Lower leg skin (tissue), 4 donors: ENCODE measurements at places on chromosomes 4 and X.
A peak's percentile ranks its signal among the peaks of the same experiment; 100 is the strongest.

DNA sequence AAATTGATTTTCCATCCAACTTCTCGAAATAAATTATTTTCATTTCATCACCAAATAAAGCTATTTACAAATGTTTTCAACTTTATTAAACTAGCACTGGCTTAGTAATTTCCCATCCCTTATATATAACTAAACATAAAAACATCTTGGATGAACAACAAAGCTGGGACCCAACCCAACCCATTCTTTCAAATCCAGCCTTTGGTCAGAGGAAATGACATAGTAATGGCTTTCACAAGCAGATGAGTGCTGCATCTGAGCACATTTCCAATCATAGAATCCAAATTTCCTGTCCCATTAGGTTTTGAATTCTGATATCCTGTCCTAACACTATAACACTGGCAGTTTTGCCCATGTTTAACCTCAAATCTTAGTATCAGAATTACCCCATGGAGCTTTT is 7.9 kb upstream of the EMCN start:
- DNase-seq, result no peak

GRCh38 chr4:17152941-17153540 is 254.6 kb upstream of the LDB2 start:
- no peak for DNase-seq

DNA sequence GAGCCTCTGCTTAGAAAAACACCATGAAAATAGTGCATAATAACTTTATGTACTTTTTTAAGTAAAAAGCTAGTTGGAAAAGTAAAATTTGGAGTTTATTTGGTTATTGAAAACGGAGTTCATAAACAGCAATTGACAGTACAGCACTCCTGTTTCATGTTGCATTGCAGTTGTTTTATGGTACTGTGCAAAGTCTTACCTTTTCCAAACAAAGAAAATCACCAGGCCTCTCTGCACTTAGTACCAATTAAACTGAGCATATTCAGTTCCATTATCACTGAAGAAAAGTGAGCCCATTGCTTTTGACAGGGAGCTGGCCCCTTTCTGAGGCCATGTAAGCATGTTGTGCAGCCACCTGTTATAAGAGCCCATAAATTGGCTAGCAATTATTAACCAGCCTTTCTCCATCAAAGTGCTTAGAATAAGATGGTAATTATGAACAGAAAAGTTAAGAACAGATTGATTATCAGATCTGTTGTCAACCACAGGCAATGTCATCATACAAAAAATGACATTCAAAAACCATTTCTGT is 376.6 kb upstream of the EMCN start:
- DNase-seq, result no peak

DNA sequence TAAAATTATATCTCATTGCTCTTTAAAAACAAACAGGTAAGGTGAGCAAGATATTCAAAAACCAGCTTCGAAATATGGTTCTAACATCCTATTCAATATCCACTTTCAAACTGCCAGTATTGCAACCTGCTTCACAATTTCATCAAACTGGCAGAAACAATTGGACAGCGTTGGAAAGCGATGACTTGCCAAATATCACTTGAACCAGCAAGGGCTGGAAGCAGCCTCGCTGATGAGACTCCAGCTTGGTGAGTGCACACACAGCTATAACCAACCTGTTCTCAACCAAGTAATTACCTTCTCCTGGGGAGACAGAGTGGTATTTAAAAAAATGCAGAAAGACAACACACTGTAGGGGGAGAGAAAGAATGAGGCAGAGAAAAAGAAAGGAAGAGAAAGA is 155.8 kb upstream of the RAI2 start:
- no peak for DNase-seq

- DNase-seq, result no peak
Observed at GRCh38 chr4:112847781-112848180, 201.7 kb upstream of the ANK2 start.

- no peak for DNase-seq
Observed at GRCh38 chr4:80387390-80388283, 52.1 kb downstream of the CFAP299 start.

- DNase-seq, result no peak
Observed at GRCh38 chr4:2962614-2963174, 512 bp downstream of the NOP14 start.

DNA sequence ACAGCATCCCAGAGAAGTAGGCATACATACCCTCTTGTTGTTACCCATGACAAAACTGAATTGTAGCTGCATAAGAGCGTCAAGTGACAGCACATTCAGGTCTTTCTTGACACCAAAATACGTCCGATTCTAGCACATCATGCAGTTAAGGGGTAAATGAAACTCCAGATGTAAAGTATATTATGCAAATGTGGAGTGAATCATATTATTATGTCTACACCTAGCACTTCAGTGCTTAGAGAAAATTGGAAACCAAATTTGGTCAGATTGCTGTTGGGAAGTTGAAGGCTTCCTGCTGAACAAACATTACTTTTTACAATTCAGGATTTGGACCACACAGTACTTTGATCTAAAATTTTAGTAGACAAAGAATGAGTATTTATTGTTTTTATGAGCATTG is 24.2 kb upstream of the LEF1 start:
- DNase-seq, result no peak

GRCh38 chr4:22238742-22239141 is 277.1 kb downstream of the ADGRA3 start:
- no peak for DNase-seq

GRCh38 chr4:139603576-139604410 is 47.8 kb upstream of the SETD7 start:
- DNase-seq, result peak; percentile 60

- DNase-seq, result no peak
Observed at GRCh38 chr4:152460488-152460887, 75.4 kb downstream of the FBXW7 start.

DNA sequence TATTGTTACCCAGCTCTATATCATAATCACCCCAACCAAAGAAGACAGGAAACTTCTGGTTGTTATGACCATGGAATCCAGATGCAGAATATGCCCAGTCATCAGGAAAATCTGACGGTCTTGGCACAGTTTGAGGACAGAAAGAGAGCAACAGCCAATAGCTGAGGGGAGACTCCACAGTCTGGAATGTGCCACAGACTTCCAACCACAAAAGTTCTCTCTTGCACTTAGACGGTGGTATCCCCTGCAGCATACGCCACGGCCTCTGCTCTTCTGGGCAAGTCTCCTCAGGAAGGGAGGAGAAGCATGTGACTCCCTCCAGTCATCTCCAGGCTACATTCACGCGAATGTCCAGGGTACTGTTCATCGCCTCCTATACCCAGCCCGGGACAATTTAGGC is 18.4 kb downstream of the ZNF827 start:
- DNase-seq, result peak; percentile 20

DNA sequence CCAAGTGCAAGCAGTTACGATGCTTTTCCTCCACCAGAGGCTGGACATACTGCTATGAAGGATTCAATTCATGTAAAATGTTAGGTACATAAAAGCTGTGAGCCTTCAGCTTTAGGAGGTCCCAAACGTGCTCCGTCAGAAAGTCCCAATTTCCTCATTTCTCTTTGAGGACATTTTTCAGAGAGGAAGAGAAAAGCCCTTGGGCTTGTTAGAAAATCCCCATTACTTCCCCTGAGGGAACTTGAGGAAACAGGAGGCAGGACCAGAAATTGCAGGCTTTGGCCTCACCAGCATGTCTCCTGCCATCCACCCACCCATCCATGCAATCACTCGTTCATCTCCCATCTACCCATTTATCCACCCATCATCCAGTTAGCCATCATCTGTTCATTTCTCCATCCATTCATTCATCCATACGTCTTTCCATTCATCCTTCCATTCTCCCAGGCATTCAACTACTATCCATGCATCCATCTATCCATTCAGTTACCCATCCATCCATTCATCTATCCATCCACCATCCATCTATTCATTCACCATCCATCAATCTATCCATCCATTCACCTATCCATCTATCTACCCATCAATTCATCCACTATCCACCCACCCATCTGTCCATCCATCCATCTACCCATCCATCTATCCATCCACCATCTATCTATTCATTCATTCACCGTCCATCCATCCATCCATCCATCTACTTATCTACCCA is 223.5 kb downstream of the AFAP1 start:
- DNase-seq, result no peak

GRCh38 chr4:14151101-14151500 is 523.6 kb upstream of the BOD1L1 start:
- no peak for DNase-seq

DNA sequence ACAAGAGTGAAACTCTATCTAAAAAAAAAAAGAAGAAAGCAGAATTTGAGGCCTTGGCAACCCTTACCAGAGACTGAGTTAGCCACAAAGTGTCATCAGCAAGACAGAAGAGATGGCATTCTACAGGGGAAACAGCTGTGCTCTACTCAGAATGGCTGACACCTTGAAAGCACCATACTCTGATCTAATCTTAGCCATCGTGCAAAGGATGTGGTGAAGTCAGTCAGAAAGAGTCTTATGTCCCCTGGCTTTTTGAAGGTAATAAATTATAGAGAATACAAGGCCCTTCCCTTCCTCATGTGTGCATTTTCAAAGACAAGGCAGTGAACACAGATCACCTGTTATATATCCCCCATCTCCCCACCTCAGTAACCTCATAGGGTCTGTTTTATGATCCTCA is 13.2 kb downstream of the CLNK start:
- no peak for DNase-seq

DNA sequence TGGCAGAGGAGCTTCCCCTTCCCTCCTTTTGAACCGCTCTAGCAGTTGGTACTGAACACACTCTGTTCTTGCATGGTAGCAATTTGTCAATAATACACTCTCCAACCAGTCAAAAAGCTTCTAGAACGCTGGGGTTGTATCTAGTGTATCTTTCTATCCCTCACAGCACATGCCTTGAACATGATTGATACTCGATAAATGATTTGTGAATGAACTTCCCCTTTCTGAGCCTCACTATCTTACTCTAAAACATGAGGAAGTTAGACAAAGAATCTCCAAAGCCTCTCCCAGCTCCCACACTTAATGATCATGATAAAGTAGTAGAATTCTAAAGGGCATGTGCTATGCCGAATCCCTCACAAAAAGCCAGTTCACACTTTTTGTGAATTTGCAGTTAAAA is 64.4 kb downstream of the DLG3 start:
- DNase-seq, result no peak

DNA sequence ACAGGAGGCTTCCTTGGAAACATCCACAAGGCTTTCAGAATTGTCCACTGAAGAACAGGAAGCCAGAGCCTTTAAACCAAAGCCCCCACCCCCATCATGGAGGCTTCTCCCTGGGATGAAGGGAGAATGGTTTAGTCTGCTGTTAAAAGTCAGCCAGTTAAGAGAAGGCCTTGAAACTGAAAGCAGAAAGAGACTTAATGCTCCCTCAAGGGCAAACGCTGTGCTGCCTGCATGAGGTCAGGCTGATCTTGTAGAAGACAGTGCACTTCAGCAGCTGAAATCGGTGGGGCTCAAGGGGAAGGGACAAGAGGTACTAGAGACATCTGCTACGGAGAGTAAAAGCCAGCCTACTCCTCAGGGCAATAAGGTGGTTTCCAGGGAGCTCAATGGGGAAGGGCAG is 69.0 kb downstream of the HPRT1 start:
- no peak for DNase-seq

- no peak for DNase-seq
Observed at GRCh38 chr4:17426222-17426621, 85.7 kb downstream of the QDPR start.

DNA sequence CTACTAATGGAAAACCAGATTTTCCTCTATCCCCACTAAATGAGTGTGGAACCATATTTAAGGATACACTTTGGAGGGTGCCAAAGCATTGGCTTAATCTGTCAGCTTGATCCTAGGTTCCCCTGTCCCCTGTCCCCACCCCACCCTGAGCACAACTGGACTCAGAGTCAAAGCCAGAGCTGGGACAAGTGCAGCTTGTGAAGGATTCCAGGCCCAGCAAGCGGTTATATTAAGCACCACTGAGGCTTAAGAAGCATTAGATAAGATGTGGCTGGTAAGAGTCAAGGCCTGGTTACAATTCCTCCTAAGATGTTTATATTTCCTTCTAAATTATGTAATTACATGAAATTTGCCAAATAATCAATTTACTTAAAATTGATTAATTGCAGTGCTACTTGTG is 350.0 kb upstream of the GATB start:
- no peak for DNase-seq

DNA sequence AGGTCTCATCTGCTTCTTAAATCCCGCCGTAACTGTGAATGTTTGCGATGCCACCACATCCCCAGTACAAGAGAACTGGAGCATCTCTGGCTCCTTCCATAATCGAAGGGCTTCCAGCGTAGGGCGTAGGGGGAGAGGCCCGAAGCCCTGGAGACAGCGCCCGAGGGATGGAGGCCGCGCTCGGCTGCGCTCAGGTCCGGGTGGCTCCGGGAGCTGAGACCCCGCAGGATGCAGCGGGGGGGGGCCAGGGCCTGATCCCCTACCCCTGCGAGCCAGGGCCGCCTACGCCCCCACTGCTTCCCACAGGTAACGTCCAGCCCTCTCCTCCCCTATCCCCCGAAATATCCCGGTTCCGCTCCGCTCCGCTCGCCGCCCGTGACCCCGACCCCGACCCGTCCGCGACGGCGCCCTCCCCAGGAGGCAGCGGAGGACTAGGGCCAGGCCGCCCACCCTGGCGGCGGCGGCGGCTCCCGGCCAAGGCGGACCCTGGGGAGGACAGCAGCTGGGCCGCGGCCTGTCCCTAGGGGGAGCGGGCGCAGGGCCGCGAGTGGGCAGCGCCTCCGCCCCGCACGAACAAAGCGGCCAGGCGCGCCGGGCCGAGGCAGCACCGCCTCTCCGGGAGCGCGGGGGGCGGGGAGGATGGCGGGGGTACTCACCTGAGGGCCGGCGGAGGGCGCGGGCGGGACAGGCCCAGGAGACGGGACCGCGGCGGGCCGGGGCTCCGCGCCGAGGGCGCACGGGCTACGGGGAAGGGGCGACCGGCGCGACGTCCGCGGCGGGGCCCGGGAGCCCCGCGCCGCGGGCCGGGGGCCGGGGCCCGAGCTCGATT is 723 bp downstream of the WDFY3 start:
- DNase-seq, result peak; percentile 88

- DNase-seq, result no peak
Observed at GRCh38 chr4:17447056-17447455, 64.8 kb downstream of the QDPR start.

- no peak for DNase-seq
Observed at GRCh38 chr4:40739347-40739746, 10.4 kb upstream of the NSUN7 start.

DNA sequence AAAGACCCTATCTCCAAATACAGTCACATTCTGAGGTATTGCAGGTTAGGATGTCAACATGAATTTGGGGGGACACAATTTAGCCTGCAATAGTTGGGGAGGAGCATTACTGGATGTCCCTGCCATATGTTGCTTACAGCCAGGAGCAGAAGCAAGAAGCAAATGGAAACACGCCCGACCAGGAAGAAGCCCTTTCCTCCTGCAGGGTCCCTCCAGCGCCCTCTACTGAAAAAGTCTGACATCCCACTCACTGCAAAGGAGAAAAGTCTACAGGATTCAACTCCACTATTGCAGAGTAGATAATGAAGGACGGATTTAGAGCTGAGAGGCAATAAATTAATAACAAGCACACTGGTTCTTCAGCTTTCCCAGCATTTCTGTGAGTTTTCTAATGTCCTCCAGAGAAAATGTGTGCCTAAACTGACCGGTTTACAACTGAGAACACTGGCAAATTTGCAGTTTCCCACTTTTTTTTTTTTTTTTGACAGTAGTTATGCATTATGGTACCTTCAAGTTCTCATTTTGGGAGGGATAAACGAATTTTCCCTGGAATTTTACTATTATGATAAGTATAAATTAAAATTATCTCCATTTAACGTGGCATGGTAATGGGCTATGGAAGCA is 31.7 kb downstream of the COQ2 start:
- peak; percentile 55 for DNase-seq

GRCh38 chr4:184282895-184283654 is 65.4 kb upstream of the ENPP6 start:
- no peak for DNase-seq
